ENCODE measurements at places on chromosomes 2 and 18.

DNA sequence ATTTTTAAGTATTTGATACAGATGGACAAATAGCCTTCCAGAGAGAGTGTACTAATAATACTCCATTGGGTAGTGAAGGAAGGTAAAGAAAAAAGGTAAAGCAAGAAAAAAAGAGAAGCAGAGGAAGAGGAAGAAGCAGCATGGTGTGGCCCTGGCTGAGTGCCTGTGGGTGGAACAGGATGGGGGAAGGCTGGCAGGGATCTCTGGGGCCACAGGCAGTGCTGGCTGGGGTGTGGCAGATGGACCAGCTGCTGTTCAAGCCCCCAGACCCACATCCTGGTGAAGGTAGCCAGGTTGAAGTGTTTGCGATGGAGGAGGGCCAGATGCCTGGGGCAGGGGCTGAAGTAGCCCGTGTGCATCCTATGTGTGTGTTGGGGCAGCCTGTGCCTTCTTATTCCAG is 79.0 kb downstream of the DYSF start:
- no peak for DNase-seq

DNA sequence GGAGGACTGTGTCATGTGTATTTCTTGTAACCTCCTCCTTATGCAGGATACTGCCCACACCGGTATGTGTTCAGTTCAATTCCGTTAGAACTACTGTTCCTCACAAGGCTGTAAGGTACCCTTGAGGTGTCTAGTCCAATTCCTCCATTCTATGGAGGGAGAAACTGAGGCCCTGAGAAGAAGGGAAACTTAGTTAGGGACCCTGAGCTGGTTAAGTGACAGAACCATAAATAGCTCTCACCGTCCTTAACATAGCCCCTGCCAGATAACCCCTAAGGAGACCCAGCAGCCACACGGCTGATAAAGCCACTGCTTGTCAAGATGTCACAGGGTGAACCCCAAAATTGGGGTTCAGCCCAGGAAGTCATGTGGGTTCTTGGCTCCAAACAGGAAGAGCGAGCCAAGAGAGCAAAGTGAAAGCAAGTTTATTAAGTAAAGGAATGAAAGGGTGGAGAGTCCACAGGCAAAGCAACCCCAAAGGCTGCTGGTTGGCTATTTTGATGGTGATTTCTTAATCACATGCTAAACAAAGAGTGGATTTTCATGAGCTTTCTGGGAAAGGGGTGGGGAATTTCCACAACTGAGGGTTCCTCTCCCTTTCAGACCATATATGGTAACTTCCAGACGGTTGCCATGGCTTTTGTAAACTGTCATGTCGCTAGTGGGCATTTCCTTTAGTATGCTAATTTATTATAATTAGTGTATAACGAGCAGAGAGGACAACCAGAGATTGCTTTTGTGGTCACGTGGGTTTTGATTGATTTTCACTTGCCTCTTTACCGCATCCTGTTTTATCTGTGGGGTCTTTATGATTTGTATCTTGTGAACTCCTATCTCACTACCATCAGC is 83.4 kb upstream of the RTN4 start:
- no peak for DNase-seq

- no peak for DNase-seq
These were observed 221.7 kb upstream of the SH3BP4 start for GRCh38 chr2:234730066-234730640.

- no peak for DNase-seq
These were observed 92.7 kb downstream of the MRO start for GRCh38 chr18:50726960-50727589.

DNA sequence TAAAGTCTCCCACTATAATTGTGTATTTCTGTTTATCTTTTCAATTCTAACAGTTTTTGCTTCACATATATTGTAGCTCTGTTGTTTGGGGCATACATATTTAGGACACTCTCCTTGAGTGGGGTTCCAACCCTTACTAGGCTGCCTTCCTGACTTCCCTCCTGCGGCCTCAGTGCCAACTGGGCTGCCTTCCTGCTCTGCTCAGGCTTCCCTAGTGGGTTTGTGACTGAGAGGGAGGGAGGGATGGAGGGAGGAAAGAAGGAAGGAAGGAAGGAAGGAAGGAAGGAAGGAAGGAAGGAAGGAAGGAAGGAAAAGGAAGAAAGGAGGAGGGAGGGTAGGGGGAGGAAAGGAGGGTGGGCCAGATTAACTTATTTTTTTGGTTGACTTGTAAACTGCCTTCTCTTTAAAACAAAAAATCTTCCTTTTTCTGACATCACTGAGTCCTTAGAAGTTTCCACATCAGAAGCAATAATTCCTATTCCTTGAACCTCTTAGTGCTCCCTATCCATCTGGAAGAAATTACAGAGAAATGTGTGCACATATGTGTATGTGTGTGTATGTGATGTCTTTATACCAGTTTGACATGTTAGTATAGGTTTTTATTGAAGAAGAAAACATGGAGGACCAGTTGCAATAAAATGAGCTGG is 145.4 kb upstream of the PGAP1 start:
- no peak for DNase-seq

DNA sequence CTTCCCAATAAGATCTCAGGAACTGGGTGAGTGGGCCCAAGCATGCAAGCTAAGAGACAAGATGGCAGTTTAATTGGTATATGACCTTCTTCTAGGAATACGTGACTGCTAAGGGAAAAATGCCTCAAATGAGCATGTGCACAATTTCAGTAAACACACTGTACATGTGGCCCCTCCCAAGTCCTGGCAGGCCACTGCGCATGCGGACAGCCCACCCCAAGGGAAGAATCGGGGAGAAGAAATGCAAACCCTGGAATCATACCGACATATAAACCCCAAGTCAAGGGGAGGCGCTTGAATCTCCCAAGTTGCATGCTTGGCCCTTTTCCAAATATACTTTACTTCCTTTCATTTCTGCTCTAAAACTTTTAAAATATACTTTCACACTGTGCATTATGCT is 15.2 kb upstream of the CCDC93 start:
- DNase-seq, result no peak

DNA sequence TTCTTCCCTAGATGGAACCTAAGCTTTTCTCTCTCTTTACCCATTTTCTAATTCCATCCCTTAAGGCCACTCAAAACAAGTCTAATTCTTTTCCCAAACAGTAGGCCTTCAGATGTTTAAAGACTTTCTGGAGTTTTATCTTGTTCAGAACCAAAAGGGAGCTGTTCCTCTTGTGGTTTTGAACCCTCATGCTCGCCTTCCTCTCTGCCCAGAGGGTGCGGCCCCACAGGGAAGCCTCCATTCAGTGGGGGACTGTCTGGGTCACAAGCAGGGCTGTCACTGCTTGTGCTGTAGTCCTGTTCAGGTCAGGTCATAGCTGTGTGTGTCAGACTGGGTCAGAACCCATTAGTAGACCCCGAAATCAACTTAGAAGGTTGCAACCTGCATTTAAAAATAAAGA is 56.5 kb downstream of the TET3 start:
- DNase-seq, result no peak

GRCh38 chr18:61924550-61924949 is 31.7 kb upstream of the RNF152 start:
- DNase-seq, result no peak

- no peak for DNase-seq
These were observed 999.8 kb upstream of the CDH2 start for GRCh38 chr18:29176681-29177080.

- no peak for DNase-seq
These were observed 845.3 kb upstream of the GCFC2 start for GRCh38 chr2:76556018-76556417.

DNA sequence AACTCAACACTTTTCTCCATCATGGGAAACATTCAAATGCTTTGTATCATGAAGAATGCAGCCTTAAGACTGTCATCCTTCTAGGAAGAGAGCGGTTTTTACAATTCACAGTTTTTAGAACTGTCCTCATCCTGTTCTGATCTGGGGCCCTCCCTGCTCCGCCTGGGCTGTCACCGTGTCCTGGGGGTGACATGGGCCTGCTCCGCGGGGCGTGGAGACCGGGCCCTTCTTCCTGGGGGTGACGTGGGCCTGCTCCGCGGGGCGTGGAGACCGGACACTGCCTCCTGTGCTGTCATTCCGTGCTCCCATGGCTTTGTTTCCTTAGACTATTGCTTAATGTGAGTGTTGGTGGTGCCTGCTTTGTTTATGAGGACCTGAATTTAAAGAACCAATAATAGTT is 122.8 kb downstream of the TMEM18 start:
- no peak for DNase-seq

DNA sequence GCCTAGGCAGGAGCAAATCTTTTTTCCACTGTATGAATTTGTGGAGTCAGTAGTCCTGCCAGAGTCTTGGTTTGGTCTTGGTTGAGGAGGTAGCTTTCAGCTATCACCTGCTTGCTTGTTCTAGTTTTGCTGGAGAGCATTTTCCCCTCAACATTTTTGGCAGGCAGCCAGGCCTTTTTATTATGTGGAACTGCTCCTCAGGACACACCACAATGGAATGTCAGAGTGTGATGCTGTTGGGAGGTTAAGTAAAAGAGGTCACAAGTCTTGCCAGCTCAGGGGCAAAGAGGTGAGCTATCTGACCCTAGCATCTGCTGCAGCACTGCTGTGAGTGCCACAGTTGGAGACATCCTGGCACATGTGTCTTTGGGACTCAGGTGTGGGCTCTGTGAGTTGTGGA is 258.0 kb downstream of the CNTNAP5 start:
- no peak for DNase-seq

GRCh38 chr2:65666156-65666725 is 233.8 kb upstream of the SPRED2 start:
- no peak for DNase-seq

DNA sequence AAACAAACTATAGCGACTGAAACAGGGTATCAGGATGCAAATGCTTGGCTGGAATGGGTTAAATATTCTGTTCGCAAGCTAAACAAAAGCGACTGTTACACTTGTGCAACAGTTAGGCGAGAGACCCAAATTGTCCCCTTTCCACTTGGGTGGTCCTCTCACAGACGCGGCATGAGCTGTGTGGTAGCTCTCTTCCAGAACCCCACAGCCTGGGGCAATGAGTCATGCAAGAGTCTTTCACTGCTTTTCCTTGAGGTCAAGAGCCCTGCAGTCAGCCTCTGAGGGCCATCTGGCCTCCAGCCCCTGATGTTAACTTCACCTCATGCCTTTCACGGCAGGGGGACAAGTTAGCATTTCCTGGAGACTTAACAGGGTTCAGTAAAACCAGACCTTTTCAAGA is 25.7 kb downstream of the SULT1C4 start:
- no peak for DNase-seq

DNA sequence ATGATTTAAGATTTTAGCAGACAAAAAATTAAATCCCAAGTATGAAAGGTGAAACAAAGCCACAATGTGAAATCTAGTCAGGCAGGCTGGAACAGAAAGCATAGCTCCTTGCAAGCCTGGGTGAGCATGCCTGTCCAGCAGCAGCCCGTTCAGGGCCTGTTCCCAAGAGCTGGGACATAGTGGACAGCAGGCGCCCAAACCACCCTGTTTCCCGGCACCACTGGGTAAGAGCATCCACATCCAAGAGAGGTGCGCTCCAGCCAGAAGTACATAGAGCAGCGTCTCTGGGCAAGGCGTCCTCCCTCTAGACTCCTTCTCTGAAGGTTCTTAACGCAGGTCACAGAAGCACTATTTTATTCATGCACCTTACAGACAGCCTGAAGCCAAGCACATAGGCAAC is 80.8 kb downstream of the DNER start:
- no peak for DNase-seq

DNA sequence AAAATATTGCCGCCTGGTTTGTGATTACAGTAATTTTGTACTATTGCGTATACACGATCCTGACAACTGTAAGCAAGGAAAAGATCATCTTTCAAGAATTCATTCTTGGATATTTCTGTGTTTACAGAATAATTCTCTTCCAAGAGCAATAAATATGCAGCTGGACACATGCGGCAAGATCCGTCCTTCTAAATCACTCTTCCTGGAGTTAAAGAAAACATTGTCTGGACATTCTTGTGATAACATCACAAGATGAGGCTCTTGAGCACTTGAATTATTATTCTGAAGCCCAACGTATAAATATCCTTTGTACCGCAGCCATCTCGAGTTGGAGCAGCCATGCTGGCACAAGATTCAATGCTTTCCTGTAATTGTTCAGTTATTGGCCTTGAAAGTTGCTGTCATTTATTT is 9.9 kb downstream of the FHL2 start:
- DNase-seq, result no peak

- no peak for DNase-seq
These were observed 42.5 kb upstream of the ACAA2 start for GRCh38 chr18:49855711-49856415.

DNA sequence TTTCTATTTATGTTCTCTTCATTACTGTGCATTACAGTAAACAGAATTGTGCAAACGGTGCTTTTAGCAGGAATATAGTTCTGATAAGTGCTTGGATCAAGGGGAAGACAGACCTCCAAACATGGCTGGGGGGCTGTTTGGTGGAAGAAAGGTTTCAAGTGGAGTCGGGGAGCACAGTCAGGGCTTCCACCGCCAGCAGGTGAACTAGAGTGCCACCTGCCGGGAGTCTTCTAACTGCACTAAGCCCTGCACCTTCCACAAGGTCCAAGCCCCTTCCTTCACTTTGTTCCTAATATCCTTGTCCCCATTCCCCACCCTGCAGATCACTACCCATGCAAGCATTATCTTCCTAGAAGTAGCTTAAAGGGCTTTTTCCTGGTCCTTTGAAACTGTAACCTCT is 11.1 kb downstream of the ONECUT2 start:
- no peak for DNase-seq

GRCh38 chr2:61493523-61493942 is 22.6 kb upstream of the USP34 start:
- DNase-seq, result no peak

DNA sequence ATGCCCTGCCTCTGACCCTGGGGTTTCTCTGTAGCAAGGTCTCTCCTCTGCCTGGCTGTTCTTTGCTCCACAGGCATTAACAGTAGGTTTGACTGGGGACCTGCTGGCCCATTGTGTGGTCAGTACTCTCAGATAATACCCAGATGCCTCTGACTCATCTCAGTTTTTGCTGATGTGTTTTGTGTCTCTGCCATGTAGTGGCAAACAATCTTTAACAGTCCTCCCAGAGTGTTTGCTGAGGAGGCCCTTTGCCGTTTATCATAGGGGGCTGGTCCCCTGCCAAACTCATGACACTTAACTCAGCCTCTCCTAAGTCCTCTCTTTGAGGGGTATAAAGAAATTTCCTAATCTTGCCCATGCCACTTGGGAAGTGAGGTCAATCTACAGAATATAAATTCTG is 793.7 kb upstream of the FANCL start:
- no peak for DNase-seq

- no peak for DNase-seq
These were observed 27.1 kb upstream of the STEAP3 start for GRCh38 chr2:119196301-119197125.

DNA sequence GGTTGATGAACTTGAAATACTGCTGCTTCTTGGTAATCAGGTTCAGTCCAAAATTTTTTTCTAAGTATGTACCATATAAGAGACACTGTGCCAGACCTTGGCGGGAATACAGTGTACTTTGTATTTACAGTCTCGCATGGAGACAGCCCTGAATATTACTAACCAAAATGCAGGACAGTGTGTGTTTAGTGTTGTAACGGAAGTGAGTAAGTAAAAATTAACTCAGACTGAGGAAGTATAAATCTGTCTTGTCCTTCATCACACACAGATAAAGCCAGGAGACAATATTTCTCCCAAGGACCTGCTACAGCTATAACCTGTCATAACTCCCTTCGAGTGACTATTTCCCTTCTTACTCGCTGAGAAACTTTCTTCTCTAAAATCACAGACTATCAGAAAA is 76.9 kb downstream of the ACTR3 start:
- DNase-seq, result no peak

GRCh38 chr18:50142441-50143120 is 52.4 kb downstream of the MYO5B start:
- DNase-seq, result no peak

GRCh38 chr18:73735836-73736235 is 411.8 kb downstream of the FBXO15 start:
- no peak for DNase-seq

- DNase-seq, result no peak
These were observed 45.4 kb upstream of the SPP2 start for GRCh38 chr2:234005126-234005525.

Measured in stimulated activated CD4-positive, alpha-beta T cell treated with anti-CD3 and anti-CD28 coated beads, Interleukin-1b, Interleukin-23, amount 100 ng/mL, for 4 hours (primary cell).